ENCODE measurements at places on chromosomes 12 and 14. TPM values are rescaled to one million over a fixed set of nuclear protein-coding genes. Genes with fewer than 3 reads are reported as not detected.

GRCh38 chr14:39683691-39684260 lies 251.5 kb upstream of the FBXO33 start:
- no peak for DNase-seq

The IFI27L2 gene
- polyA plus RNA-seq: 38.5 TPM

DNA sequence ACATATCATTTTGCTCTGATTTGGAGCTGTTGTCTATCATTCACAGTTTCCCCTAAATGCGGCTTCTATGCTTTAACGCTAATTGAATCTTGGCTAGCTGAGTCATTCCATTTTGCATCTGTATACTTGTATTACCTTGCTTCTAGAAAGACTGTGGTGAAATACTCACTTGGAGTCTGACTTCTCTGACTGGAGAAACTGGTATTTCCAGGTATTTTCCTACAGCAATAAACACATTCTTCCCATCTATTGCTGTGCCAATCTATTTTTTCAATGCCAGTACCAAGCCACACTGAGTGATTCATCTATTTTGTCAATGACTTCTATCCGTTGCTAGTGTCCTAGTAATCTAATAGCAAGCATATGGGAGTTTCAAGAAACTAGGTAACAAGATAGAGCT lies 76.0 kb upstream of the ST8SIA1 start:
- no peak for DNase-seq

GRCh38 chr12:17079251-17079909 lies 473.4 kb upstream of the LMO3 start:
- DNase-seq: peak; percentile 19

- DNase-seq: no peak
Measured at GRCh38 chr14:73909681-73910080, 23.0 kb downstream of the ZNF410 start.

The FLVCR2 gene
- 1.4 TPM for polyA plus RNA-seq

The OASL gene
- polyA plus RNA-seq: not detected

DNA sequence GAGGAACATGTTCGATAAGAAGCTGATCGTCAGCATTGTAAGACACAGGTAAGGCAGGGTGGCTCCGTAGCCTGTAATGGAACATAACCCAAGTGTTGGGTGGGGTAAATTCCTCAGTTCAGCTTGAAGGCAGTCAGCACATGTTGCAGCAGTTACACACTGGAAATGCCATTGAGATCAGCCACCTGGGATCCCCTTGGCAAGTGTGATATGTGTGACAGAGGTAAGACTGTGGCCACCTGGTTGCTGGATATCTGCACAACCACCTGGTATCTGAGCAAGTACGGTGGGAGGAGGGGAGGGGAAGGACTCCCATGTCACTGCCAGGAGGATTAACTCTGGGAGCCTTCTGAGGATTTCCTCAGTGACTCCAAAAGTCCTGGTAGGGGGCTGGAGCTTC lies 158.0 kb upstream of the CAND1 start:
- DNase-seq: no peak

The CDCA3 gene
- 79.2 TPM for polyA plus RNA-seq

DNA sequence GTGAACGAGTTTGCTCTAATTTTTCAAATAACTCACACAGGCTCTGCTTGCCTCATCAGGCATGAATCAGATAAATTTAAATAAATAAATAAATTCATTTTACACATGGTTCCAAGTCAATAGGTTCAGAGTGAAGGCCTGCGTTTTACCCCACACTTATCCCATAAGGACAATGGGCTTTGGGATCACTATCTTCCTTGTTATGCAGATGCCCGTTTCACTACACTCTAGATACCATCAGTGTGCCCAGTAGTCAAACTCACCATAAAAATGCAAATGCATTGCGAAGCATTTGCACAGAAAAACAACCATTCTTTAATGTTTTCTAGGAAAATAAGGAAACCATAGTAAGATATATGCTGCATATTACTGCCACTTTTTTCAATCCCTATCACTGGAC lies 155.9 kb upstream of the CCDC196 start:
- DNase-seq: peak; percentile 12

The BIN2 gene
- polyA plus RNA-seq: not detected

The DHRS2 gene
- polyA plus RNA-seq: 0.92 TPM

The IL22 gene
- not detected for polyA plus RNA-seq

The OR4N5 gene
- not detected for polyA plus RNA-seq

DNA sequence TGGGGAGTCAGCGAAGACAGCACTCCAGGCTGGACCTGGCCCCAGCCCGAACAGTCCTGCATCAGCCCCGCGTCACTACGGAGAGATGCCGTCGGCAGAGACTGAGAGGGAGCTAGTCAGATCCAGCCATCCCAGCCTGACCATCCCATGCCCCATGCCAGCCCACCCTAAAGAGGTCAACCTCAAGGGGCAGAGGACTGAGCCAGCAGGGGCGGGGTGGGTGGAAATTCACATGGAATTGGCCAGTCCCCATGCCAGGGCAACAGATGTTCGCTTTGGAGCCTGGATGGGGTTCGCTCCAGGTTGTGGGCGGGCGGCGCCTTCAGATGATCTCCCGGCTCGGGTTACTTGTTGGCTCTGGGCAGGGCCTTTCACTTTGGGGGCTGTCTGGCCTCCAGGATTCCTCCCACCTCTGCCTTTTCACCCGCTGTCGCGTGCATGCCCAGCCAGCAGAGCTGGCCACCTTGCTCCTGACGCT lies 154.3 kb downstream of the TSPAN9 start:
- DNase-seq: peak; percentile 78

- no peak for DNase-seq
Measured at GRCh38 chr14:80805136-80805535, 136.4 kb downstream of the CEP128 start.

The KLC1 gene
- 165 TPM for polyA plus RNA-seq

The HOXC6 gene
- polyA plus RNA-seq: not detected

- DNase-seq: no peak
Measured at GRCh38 chr12:93567174-93567573, 5.3 kb upstream of the SOCS2 start.

- DNase-seq: no peak
Measured at GRCh38 chr12:41835556-41835955, 309.1 kb downstream of the GXYLT1 start.

DNA sequence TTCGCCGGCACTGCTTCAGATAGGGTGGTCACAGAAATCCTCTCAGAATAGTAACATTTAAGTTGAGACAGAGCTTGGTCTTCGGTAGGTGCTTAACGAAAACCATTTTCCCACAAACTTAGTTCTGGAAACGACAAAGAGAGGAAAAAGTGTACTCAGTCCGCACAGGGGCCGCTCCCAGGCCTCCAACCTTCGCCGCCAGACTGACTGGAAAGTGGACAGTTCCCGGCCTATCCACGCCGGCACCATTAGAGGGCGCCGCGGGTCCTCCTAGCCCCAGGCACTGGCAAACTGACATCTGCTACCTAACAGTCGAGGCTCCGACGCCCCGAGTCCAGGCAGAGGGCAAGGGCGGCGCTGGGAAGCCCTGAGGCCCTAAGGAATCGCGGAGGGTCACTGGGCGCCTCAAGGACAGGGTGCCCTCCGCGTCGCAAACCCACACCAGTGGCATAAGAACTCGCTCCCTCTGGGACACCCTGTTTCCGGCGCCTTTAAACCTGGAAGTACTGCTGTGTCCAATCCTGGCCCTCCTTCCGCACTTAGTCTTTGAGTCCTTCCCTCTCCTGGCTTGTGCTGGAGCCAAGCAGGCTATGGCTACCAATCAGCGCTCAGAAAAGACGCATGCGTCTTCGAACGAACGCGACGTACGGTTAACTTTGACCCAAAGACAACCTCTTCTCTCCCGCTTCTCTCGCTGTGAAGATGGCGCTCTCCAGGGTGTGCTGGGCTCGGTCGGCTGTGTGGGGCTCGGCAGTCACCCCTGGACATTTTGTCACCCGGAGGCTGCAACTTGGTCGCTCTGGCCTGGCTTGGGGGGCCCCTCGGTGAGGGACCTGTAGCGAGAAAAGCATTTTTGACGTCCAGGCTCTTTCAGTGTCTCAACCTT lies at the start of gene LETMD1:
TSS of gene LETMD1 (plus strand) at position 673 of the 886 bp plus-strand sequence. CDS start at position 703, 30 bp downstream.
- peak; percentile 96 for DNase-seq

DNA sequence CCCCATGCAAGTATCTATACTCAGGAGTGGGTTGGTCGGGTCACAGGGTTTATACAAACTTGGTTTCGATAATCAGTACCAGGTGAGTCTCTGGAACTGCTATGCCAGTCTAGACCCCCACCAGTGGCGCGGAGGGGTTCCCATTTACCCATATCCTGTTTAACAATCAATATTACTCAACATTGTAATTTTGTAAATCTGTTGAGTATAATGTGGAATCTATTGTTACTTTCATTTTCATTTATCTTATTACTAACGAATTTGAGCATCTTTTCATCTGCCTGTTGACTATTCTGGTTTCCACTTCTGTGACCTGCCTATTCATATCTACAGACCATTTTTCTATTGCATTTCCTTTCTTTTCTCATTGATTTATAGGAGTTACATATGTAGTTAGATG lies 275.2 kb upstream of the CRY1 start:
- DNase-seq: no peak

The GPR65 gene
- not detected for polyA plus RNA-seq

The KRT5 gene
- polyA plus RNA-seq: not detected

The HPD gene
- not detected for polyA plus RNA-seq

The CCNB1IP1 gene
- 110 TPM for polyA plus RNA-seq

DNA sequence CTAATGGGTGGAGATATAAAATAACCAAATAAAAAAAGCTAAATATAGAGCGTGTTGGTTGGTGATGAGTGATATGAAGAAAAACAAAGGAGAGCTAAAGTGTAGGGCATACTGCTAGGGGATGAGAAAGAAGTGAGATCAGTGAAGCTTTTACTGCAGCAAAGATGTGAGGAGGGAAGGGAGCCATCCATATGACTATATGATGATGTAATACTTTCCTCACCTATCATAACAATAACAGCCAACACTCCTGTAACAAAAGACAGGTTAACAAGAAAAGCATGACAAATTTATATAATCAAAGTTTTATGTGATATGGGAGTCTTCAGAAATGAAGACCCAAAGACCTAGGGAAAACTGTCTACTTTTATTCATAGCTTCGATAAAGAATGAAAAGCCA lies 57.4 kb upstream of the LRFN5 start:
- no peak for DNase-seq

- no peak for DNase-seq
Measured at GRCh38 chr12:109925185-109925840, 25.2 kb downstream of the TCHP start.

- DNase-seq: peak; percentile 3
Measured at GRCh38 chr12:30002677-30003076, 218.9 kb upstream of the TMTC1 start.

The GALNT9 gene
- 0.81 TPM for polyA plus RNA-seq

The KLHDC1 gene
- polyA plus RNA-seq: not detected

DNA sequence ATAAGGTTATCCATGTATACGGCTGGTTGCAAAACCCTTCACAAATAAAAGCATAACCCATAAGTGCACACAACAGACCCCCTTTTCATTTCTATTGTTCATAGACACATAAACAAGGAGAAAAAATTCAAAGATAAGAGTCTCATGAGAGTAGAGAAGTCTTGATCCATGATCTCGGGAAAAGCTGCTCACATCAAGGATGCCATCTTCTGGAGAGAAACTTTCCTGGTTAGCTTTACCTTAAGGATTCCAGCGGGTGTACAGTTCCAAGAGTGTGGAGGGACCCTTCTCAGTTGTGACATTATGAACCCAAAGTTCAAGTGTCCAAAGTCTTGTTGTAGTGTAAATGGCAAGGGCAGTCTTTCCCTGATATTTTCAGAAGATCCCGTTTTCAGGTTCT lies 144.5 kb downstream of the LLPH start:
- no peak for DNase-seq

GRCh38 chr12:106323537-106323936 lies 21.0 kb downstream of the TCP11L2 start:
- DNase-seq: no peak
